ENCODE measurements at places on chromosomes 7 and 10. TPM values are rescaled to one million over a fixed set of nuclear protein-coding genes. Genes with fewer than 3 reads are reported as not detected.

DNA sequence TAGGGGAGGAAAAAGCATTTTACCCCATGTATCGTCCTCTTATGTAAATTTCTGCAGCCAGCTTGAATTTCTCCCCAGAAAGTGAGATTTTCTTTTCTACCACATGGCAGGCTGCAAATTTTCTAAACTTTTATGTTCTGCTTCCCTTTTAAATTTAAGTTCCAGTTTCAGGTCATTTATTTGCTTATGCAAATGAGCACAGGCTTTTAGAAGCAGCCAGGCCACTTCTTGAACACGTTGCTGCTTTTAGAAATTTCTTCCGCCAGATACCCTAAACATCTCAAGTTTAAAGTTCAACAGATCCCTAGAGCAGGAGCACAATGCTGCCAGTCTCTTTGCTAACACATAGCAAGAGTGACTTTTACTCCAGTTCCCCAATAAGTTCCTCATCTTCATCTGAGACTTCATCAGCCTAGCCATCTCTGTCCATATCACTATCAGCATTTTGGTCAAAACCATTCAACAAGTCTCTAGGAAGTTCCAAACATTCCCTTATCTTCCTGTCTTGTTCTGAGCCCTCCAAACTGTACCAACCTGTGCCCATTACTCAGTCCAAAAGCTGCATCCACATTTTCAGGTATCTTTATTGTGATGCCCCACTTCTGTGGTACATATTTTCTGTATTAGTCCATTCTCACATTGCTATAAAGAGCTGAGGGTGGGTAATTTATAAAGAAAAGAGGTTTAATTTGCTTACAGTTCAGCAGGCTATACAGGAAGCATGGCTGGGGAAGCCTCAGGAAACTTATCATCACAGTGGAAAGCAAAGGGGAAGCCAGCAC, 16.3 kb downstream of the EZH2 start:
- no peak for DNase-seq

Gene LLCFC1
- total RNA-seq, result not detected

Gene VWDE
- total RNA-seq, result 0.37 TPM

DNA sequence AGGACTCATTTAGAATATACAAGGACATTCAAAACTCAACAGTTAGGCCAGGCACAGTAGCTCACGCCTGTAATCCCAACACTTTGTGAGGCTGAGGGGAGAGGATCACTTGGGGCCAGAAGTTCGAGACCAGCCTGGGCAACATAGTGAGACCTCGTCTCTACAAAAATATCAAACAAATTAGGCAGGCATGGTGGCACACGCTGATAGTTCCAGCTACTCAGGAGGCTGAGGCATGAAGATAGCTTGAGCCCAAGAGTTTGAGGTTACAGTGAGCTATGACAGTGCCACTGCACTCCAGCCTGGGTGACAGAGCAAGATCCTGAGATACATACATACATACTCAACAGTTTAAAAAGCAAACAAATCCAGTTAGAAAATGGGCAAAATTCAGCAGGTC, 44.9 kb downstream of the GNA12 start:
- no peak for DNase-seq

DNA sequence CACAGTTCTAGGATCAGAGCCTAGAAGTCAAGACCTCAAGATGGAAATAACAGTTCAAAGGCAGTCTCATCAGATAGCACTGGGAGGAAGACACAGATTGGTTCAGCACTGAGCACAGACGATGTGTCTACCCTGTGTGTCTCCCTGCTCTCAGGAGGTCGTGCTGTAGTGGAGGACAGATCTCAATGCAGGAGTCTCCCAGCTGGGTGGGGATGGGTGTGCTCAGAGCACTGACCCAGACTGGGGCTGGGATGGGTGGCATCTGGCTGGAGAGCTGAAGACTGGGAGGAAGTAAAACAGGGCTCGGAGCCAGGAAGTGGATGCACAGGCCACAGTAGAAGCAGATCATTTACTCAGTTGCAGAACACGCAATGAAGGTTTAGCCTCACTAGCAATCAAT, 69.5 kb upstream of the GDF10 start:
- no peak for DNase-seq

Gene CEP55
- 52.9 TPM for total RNA-seq

- DNase-seq, result no peak
Observed at GRCh38 chr7:77407906-77408305, 8.2 kb downstream of the GSAP start.

DNA sequence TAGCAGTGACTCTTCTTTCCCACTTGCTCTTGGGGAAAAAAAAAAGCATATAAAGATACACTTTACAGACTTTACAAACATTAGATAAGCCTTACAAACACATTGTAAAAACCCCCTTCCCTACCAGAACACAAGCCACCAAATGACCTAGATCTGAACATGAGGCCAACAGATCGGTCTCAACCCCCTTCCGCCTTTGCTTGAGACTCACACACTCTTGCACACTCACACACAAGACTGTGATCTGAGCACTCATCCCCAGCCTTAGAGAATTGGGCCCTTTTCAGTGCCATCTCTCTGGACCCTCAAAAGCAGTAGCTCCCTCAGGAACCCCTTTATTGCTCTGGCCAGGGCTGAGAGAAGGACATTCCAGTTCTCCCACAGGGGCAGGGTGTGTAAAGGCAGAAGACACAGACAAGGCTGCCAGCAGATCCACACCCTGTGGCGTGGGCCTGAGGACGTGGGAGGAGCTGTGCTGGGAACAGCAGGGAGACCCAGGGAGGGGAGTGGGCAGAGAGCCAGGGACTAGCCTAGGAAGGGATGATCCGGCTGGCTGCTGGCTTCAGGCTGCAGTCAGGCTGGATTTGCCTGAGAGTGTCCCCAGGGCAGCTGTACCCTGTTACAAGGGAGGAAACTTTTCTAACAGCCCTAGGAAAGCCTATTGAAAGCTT, 206.7 kb downstream of the KIAA1217 start:
- DNase-seq, result peak; percentile 4

DNA sequence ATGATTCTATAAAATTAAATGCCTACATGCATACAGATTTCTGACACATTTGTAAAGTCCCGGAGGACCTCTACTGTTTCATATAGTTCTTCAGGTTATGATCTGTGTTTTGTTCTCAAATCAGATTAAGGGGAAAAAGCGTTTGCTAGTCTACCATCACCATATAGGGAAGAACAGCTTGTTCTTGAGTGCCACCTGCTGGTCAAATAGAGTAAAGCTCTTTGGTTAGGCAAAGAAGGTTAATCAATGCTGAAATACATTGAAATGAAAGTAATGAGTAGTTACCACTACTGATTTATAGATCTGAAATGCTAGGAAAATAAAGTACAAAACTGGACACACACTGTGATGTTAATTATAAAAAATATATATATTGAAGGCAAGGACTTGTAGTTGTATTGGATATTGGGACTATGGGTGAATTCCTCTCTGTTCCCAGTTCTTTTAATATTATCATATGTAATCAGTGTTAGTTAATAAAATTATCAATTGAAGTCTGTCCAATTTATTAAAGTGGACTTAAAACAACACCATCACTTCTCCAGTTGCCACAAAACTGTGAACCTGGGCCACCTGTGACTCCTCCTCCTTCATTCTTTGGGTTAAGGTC, 72.6 kb upstream of the PDLIM1 start:
- peak; percentile 78 for DNase-seq

Gene BEND7
- 1.8 TPM for total RNA-seq

GRCh38 chr10:128337860-128338378, 211.7 kb upstream of the MKI67 start:
- DNase-seq, result no peak

Gene USP54
- total RNA-seq, result 23.2 TPM

Gene UTF1
- total RNA-seq, result not detected

- DNase-seq, result no peak
Observed at GRCh38 chr7:4273566-4274230, 408.4 kb upstream of the FOXK1 start.
